ENCODE measurements at places on chromosomes 3 and 15.

DNA sequence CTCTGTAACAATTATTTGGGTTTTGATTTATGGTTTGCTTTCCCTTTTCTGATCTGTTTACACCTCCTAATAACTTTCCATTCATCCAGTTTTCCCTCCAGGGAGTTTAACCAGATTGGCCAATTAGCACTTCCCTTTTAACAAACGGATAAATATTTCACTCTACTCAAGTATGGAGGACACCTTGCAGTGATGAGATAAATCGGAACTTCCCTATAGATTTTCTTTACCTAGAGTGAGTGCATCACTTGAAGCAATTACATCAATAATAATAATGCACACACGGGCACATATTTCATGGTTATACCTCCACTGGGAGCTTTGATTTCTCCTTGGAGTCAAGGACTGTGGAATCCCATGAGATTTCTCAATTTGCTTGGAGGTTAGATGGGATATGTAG, 239.1 kb upstream of the CFAP20DC start:
- no peak for DNase-seq

- DNase-seq: no peak
Measured at GRCh38 chr3:4359805-4360502, 56.8 kb downstream of the SETMAR start.

GRCh38 chr3:195270079-195270816, 711 bp downstream of the XXYLT1 start:
- DNase-seq: peak; percentile 63

GRCh38 chr15:86834115-86834863, 754.6 kb downstream of the AGBL1 start:
- no peak for DNase-seq

- DNase-seq: no peak
Measured at GRCh38 chr3:105343991-105344390, 22.7 kb upstream of the ALCAM start.

DNA sequence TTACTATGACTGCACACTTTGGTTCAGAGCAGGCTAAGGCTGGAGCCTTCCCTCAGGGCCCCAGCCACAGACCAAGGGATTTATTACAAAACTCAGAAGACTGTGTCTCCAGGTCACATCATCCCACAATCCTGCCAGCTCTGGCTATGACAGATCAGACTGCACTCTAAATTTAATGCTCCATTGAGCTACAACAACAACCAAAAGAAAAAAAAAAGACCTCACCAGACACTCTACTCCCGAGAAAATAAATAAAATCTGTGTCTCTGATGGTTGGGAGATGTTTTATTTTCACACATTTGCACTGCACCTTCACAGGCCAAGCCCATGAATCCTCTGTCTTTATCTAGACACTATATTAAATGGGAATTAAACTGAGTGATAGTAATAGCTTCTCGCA, 50.8 kb upstream of the CTNNB1 start:
- DNase-seq: no peak

GRCh38 chr3:186354100-186354499, 7.9 kb downstream of the DGKG start:
- no peak for DNase-seq

DNA sequence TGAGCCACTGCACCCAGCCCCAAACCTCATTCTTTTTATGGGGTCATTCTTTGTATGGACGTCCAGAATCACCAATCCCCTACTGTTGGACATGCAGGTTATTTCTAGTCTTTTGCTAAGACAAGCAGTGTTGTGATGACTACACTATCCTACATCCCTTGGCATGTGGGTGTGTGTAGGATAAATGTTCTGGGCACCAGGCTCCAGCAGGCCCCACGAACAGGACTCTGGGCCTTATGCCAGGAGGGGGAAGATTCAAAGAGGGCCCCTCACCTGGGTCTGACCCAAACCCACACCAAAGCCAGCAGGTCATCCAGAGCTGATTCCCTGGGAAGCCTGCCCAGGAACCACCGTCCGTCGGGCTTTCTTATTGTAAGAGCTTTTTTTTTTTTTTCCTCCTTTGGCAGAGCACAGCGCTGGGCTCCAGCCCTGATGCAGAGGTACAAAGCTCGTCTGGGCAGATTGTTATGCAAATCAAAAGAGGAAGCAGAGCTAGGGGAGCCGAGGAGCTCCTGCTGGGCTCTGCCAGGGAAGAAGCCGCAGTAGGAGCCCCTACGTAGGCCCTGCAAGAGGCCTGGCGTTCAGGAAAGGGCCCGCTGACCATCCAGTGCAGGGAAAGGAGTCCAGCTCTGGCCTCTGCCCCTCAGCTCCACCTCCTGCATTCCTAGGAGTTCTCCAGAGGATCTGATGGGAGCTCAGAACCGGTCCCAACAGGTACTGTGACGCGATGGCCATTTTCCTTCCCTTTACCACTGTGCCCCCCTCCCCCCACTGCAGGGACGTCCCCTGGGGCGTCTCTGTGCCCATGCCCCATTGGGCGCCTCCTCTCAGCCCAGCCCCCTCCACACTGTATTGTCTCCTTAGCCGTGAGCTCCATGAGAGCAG, 29.0 kb upstream of the FURIN start:
- no peak for DNase-seq

DNA sequence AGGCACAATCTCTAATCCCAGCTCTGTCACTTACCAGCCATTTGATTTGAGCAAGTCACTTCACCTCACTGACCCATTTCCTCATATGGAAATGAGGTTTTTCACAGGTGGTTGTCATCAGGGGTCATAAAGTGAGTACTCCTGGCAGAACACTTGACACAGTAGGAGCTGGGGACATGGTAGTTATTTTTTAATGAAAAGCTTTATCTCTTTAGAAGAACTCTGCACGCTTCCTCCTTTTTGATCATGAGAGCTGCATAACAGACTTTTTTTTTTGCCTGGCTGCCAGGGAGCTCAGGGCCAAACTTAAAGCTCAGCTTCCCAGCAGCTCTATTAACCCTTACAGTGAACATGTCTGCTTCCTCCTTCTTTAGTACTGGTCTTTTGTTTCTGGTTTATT, 8.4 kb downstream of the VWA5B2 start:
- DNase-seq: no peak
